Fibroblast of skin of right biceps (primary cell): ENCODE measurements at places on chromosomes 1 and 21.

- no peak for DNase-seq
These were observed 44.8 kb upstream of the KAZN start for GRCh38 chr1:14553711-14554110.

GRCh38 chr1:201792534-201793305 is 36.2 kb upstream of the IPO9 start:
- DNase-seq = peak; percentile 82

- DNase-seq = peak; percentile 97
These were observed 33.9 kb downstream of the ETS2 start for GRCh38 chr21:38839328-38840286.

GRCh38 chr1:23422241-23422877 is 2.2 kb downstream of the TCEA3 start:
- peak; percentile 87 for DNase-seq

- DNase-seq = no peak
These were observed 296.1 kb upstream of the SGIP1 start for GRCh38 chr1:66237722-66238479.

DNA sequence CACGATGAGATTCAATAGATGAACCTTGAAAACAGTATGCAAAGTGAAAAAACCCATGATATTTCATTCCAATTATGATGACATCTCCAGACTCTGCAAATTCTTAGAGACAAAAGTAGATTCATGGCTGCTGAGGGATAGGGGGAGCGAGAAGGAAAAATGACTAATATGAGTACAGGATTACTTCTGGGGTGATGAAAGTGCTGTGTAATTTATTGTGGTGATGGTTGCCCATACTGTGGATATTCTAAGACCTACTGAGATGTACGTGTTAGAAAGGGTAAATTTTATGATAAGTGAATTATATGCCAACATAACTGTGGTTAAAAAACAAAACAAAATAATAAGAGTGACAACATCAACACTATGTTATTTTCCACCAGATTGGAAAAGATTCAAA is 18.9 kb upstream of the RGS7 start:
- DNase-seq = no peak

DNA sequence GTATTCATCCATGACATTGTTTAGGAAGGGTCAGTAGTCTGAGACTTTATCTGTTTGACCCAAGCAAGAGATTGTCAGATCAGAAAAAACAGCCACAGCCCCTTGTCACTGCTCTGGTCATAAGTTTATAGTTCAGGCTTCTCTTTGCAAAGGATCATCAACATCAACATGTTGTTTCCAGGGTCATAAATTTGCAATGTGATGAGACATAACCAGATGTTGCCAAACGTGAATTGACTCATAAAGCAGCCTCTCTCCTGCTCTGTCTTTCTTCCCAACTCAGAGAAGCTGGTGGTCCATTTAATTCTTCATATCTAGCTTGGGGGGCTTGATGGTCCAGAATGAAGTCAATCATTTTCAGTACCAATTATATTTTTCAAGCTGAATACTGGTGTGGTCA is 507.2 kb upstream of the PBX1 start:
- DNase-seq = peak; percentile 5

- peak; percentile 10 for DNase-seq
These were observed 72.7 kb upstream of the NBPF4 start for GRCh38 chr1:108316545-108316944.

DNA sequence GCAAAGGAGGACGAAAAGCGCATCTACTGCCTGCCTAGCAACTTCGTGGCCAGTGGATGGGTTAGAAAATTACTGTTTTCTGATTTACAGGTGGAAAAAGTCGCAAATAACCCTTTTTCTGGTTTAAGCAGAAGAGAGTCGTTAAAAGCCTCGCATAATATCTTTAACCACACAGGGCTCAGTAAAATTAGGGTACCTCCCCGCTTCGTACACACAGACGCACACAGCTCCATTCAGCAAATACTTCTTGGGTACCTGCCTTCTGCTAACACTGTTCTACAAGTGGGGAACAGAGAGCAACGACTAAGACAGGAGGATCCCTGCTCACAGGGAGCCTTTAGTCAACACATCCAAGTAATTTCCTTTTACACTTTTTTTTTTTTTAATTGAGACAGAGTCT is 704 bp downstream of the ALG6 start:
- no peak for DNase-seq

DNA sequence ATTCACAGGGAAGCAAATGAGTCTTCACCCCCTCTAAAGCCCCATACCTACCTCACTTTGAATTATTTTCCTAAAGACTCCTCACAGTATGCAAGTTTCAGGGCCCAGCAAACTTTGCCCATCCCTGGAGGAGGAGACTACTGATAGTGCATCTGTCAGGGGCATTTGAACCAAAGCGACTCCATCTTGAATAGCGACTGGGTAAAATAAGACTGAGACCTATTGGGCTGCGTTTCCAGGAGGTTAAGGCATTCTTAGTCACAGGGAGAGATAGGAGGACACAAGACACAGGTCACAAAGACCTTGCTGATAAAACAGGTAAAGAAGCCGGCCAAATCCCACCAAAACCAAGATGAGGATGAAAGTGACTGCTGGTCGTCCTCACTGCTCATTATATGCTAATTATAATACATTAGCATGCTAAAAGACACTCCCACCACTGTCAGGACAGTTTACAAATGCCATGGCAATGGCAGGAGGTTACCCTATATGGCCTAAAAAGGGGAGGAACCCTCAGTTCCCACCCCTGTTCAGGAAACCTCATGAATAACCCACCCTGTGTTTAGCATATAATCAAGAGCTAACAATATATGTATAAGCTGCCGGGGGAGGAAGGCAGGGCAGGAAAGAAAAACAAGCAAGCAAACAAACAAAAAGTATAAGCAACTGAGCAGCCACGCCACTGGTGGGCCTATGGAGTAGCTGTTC is 3.3 kb upstream of the PKNOX1 start:
- DNase-seq = no peak

DNA sequence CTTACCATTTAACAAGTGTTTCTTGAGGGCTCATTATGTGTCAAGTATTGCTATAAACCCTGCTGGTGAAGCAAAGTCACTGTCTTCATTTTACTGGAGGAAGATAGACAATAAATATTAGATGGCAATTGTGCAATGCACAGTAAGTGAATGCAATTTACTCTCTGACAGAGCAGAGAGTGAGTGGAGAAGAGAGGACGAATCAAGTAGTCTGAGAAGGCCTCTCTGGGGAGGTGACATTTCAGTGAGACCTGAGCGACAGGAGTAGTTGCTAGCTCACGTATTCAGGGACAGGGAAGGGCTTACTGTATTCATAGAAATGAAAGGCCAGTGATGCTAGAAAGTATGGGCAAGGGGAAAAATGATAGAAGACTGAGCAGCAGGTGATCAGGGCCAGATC is 1.2 kb upstream of the NMNAT2 start:
- DNase-seq = no peak

DNA sequence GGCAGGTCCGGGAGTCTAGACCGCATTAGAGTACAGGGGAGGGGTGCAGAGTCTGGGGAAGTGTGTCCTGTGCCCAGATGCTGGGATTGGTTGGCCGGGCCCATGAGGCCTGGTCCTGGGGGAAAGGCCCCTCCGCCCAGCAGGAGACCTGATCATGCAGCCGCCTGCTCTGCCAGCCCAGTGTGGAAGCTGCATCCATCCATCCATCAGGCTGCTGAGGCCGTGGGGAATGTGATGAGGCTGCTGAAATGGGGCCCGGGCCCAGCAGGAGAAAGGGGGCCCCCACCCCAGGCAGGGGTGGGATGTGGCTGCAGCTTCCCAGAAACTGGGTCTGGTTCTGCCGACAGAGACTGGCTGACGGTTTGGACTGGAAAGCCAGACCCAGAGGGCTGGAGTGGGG is 37.2 kb downstream of the EPHA2 start:
- DNase-seq = no peak

GRCh38 chr1:9785406-9785805 is 38.4 kb downstream of the CLSTN1 start:
- DNase-seq = no peak

DNA sequence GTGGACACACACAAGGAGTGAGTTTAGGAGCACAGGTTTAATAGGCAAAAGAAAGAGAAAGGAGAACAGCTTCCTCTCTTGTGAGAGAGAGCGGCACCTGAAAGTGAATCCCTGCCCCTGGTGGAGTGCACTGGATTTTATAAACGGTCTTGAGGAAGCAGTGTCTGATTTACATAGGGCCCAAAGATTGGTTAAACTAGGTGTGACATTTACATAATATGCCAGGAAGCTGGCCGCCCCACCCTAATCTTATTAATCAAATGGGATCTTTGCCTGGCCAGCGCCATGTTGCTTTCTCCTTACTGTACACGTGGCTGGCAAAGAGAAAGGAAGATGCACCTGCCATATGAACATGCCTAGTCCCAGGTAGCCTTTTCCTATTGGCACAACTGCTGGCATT is 38.7 kb downstream of the CFH start:
- DNase-seq = no peak

- peak; percentile 51 for DNase-seq
These were observed 6.8 kb downstream of the JMJD4 start for GRCh38 chr1:227728059-227728891.
